ENCODE measurements at places on chromosomes 4 and X.
A peak's percentile ranks its signal among the peaks of the same experiment; 100 is the strongest.

- DNase-seq, result no peak
Observed at GRCh38 chrX:74111245-74111644, 192.7 kb upstream of the ZCCHC13 start.

DNA sequence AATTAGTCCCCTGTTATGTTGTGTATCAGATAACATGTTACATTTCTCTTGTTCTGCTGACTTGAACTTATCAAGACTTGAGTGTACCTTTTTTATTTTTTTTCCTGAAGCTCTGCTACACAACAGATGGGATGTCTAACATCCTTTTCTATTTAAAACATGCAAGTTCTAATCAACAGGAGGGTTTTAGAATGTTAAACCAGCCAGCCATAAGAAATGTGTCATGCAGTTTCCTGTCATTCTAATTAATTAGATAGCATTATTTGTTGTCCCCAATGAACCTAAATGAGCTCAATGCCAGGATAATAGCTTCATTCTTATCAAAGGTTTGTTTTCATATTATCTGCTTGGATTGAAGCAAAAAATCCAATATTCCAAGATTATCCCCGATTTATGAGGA, 958.2 kb downstream of the PCDH7 start:
- DNase-seq, result no peak

- no peak for DNase-seq
Observed at GRCh38 chr4:62571494-62571893, 1371.4 kb downstream of the ADGRL3 start.

- peak; percentile 75 for DNase-seq
Observed at GRCh38 chr4:17058536-17058915, 160.1 kb upstream of the LDB2 start.

GRCh38 chr4:8305851-8306471, 36.4 kb downstream of the HTRA3 start:
- no peak for DNase-seq
